ENCODE measurements at places on chromosomes 13 and 19.

DNA sequence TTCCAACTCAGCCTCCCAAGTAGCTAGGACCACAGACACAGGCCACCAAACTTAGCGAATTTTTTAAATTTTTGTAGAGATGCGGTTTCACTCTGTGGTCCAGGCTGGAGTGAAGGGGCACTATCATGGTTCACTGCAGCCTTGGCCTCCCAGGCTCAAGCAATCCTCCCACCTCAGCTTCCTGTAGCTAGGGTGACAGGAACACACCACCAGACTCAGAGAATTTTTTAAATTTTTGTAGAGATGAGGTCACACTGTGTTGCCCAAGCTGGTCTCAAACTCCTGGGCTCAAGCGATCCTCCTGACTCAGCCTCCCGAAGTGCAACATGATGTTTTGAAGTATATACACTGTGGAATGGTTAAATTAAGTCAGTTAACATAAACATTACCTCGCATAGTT, 263.6 kb downstream of the OXGR1 start:
- no peaks in the 10 kb centered on the region for H3K4me1 ChIP-seq
- no peak for DNase-seq
- no peak overlapping the region for H3K27ac ChIP-seq
- no peaks in the 10 kb centered on the region for H3K36me3 ChIP-seq

DNA sequence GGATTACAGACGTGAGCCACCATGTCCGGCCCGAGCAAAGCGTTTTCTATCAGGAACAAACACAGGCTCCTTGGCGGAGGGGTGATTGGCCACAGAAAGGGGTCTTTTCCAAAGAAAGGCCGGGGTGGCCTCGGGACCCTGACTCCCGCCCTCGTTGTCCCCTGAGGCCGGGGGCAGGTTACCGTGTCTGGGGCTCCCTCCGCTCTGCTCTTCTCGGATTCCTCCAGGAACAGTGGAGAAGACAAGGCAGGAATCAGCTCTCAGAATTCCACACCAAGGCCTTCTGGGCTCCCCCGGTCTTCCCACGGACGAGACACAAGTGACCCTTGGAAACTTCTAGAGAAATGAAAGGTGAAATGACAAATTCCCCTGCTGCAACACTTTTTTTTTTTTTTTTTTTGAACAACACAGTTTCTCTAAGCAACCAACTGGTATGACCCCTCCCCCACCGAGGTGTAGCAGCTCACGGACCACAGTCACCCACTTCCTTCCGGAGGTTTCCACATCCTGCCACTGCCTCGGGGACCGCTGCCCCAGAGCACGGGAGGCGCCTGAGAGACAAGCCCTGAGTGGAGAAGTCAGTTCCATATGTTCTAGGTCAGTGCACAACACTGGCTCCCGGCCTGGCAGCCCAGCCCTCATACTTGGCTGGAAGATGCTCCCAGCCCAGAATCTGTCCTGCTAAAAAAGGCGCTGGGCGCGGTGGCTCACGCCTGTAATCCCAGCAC, 11.0 kb downstream of the MOB3A start:
- no peak for DNase-seq

DNA sequence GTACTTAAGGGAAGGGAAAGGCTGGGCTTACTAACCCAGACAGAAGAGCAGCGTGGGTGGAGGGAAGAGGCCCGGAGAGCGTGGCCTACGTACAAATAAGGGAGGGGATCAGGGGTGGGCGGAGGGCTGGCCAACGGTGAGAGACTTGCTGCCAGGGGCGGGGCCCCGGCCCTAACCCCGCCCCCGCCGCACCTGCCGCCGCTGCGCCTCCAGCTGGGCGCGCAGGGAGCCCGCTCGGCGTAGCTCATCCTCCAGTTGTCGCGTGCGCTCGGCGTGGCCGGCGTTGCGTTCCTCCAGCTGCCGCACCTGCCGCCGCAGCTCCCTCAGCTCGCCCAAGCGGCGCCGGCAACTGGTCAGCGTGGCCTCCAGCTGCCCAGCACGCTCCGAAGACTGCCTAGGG, 5.7 kb downstream of the HOOK2 start:
- peaks cover 9% of the 10 kb centered on the region for H3K4me1 ChIP-seq
- H3K36me3 ChIP-seq: 0 out of 2 replicates have a peak, but pooled peaks cover 10% of the 10 kb centered on the region
- peak overlapping the region; percentile 43 for H3K4me3 ChIP-seq

- peak; percentile 67 for DNase-seq
- peaks cover 42% of the 10 kb centered on the region for H3K4me1 ChIP-seq
- H3K4me3 ChIP-seq: peak overlapping the region; percentile 53
- H3K27me3 ChIP-seq: peaks cover 70% of the 10 kb centered on the region
- H3K36me3 ChIP-seq: no peaks in the 10 kb centered on the region
Observed at GRCh38 chr13:83878691-83879430, 3.4 kb downstream of the SLITRK1 start.

GRCh38 chr13:105972811-105973590, 562.5 kb downstream of the EFNB2 start:
- H3K4me1 ChIP-seq: peaks cover 14% of the 10 kb centered on the region
- no peaks in the 10 kb centered on the region for H3K36me3 ChIP-seq
- no peaks in the 10 kb centered on the region for H3K27me3 ChIP-seq
- no peak overlapping the region for H3K4me3 ChIP-seq
- no peak for DNase-seq

DNA sequence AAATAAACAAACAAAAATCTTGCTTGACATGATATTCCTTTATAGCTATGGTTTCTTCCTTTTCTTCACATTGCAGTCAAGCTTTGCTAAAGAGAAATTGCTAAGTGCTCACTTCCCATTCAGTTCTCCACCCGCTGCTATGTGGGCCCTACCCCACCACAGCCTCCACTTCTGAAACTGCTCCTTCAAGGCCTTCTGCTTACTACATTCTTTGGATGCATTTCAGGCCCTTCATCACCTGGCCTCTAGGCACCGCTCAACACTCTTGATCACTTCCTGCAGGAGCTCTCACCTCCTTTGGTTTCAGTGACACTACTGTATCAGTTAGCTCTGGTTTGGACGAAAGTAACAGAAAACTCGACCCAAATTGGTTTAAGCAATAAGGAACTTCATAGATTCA, 72.4 kb downstream of the KLF5 start:
- H3K4me3 ChIP-seq: no peak overlapping the region
- no peaks in the 10 kb centered on the region for H3K27me3 ChIP-seq
- no peak overlapping the region for H3K27ac ChIP-seq
- H3K4me1 ChIP-seq: no peaks in the 10 kb centered on the region

All from GM23338 (cell line).